ENCODE measurements at places on chromosomes 1 and 21.

- DNase-seq: no peak
Observed at GRCh38 chr1:164256456-164256855, 302.5 kb upstream of the PBX1 start.

DNA sequence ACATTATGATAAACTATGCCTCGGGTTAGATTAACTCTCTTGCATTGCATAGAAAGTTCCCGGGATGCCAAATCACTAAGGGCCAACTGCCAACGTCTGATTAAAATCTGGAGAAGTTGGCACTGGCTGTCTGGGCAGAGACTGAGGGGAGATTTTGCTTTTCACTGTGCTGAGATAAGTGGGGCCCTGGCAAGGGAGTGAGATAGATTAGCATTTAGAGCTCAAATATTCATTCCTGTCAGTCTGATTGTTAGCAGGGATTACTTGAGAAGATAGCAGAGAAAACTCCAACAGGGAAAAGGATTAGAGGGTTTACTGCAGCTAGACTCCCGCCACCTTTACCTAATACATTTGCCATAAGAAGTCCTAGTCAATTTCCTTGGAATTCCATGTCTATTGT is 714.1 kb upstream of the CHRM3 start:
- DNase-seq: no peak

DNA sequence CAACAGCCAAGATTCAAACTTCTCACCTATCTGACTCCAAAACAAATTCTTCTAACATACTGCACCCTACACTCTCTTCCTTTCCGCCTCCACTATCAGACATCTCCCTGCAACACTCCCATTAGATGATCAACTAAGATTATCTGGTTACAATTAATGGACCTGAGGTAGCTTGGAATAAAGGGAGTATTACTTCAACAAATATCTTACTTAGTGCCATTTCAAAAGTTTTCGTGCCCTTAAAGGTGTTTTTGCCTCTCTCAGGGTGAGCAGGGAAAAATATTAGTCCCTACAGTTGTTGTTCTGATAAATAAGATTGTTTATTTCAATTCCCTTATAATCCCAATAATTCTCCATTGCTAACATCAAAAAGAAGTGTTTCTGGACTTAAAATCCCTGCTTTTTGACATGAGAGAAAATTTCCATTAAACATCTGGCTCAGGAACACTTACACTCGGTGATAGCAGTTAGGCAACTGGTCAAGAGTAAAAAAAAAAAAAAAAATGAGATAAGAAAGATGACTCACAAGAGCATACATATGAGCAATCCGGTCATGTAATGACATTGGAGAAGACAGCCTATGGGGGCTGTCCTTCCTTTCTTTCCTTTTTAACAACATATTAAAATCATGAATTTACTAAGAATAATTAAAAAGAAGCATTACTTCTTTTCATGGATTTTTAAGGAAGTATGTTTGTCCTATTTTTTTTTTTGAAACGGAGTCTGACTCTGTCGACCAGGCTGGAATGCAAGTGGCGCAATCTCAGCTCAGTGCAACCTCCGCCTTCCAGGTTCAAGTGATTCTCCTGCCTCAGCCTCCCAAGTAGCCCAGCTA is 7.6 kb downstream of the RSBN1 start:
- no peak for DNase-seq

GRCh38 chr1:196732526-196732925 is 42.1 kb upstream of the CFHR3 start:
- DNase-seq: no peak

- DNase-seq: no peak
Observed at GRCh38 chr1:47262787-47263413, 30.9 kb upstream of the TAL1 start.

DNA sequence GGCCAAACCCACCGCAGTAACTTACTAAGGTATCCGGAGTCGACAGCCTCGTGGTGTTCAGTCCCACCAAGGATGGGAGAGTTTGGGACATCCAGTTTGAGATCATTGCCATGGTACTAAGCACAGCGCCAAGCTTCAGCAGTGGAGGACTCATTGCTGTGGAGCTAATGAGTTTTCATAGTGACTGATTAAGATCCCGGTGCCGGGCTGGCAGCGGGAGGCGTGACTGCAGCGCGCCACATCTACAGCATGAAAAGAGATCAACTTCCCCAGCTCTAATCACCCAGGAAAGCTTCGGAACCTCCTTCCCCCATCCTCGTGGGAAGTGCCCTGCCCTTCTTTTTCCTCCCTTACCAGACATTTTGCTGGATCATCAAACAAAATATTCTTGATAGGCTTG is 149.9 kb downstream of the OLFM3 start:
- no peak for DNase-seq

All from CD4-positive, alpha-beta T cell treated with Interleukin-1 beta for 1 hour (primary cell).